GOT3 (cell line): ENCODE measurements at places on chromosomes 4 and X.

GRCh38 chrX:50088645-50089044, 112.2 kb downstream of the AKAP4 start:
- DNase-seq: no peak

GRCh38 chrX:124240422-124240821, 92.0 kb upstream of the TEX13D start:
- no peak for DNase-seq

DNA sequence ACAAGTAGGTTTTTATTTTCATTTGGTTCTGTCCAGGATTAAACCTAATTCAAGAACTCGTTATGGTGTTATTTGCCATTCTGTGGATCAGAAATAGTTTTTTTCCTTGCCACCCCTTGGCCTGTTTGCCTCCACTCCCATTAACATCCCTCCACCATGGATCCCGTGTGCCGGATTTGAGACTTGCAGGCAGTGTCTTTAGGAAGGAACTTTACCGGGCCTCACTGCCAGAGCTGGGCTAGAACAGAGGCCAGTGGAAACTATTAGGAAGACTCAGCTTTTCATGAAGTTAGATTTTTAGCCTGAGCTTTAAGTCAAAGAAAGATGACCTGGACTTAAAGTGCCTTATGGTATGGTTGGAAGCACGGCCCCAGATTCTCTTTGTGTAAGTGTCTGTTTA, 2.4 kb downstream of the KLHL2 start:
- no peak for DNase-seq

GRCh38 chrX:68761086-68761485, 67.7 kb upstream of the EFNB1 start:
- DNase-seq: no peak

- DNase-seq: no peak
Measured at GRCh38 chr4:113398441-113399143, 349.1 kb downstream of the ANK2 start.

GRCh38 chr4:186727169-186727976, 3.7 kb upstream of the FAT1 start:
- no peak for DNase-seq
